ENCODE measurements at places on chromosomes 3 and 15.

GRCh38 chr3:140758791-140759444, 81.1 kb downstream of the TRIM42 start:
- DNase-seq: no peak

DNA sequence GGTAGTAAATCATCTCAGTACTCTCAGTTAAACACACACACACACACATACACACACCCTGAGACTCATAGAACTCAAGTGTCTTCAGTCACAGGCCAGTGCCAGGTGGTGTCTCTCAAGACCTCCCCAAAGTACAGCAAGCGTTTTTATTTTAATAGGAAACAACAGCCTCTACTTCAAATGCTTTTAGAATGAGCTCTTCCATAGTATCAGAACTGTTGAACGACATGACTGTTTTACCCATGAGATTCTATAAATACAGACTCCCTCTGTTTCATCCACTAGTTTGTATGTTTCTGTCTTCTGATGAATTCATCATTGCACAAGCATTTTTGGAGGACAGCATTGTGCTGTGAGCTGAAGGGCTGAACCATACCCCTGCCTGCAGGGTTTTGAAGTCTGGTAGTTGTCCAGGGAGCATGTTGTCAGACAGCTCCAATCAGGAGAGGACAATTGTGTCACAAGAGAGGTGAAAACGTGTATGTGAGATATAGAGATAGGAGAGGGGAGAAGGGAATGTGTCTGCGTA, 201.0 kb upstream of the BCL6 start:
- DNase-seq: no peak

DNA sequence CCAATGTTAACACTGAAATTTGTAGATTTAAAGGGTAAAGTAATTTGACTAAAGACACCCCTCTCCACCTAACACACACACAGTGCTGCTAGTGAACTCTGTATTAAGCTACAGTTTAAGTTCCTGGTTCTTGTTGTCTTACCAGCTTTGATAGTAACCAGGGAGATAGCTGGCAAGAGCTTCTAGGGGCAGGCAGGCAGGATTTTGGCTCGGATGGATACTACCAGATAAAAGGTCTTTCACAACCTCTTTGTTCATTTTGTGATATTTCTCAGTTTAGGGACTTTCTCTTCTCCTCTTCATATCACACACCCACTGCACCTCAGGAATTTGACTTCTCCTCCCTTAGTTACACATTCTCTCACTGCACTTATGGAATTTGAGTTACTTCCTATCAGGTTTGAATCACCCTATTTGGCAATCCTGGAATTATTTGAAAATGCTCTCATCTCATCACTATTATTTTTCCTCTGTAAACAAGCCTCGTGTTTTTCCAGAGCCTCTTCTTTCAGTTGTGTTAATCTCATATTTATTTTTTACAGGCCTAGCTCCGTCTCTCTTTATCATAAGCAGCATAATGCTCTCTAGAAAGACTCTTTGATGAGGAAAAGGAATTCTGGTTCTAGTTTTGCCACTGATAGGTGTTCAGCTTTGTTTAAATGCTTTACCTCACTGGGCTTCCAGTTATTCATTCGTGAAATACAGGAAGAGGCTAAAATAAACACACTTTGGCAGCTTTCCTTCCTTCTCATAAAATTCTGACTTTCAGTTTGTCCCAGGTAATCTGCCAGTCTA, 23.0 kb upstream of the CLDN1 start:
- DNase-seq: peak; percentile 69

DNA sequence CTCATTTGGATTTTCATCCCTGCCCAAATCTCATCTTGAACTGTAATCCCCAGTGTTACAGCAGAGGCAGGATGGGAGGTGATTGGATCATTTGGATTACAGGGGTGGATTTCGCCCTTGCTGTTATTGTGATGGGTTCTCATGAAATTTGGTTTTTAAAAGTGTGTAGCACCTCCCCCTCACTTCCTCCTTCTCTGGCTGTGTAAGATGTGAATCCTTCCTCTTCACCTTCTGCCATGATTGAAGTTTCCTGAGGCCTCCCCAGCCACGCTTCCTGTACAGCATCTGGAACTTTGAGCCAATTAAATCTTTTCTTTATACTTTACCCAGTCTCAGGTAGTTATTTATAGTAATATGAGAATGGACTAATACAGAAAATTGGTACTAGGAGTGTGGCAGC, 316.8 kb downstream of the PLCL2 start:
- no peak for DNase-seq

DNA sequence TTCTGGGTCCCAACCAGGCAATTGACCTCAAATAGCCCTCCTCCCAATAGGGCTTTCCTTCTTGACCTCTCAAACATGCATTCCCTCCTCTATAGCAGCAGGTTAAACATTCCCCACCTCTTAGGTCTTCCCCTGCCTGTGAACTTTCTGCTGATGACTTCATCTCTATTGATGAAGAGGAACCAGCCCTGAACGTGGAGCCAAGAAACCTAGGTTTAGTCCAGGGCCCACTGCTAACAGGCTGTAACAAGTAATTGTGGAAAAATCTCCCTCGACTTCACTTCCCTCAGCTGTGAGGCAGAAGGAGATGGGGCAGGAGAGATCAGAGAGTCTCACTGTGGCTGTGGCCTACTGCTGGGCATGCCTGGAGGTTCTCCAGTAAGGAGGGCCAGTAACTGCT, 24.7 kb downstream of the ILDR1 start:
- no peak for DNase-seq

GRCh38 chr3:156264771-156265170, 144.4 kb downstream of the KCNAB1 start:
- no peak for DNase-seq

DNA sequence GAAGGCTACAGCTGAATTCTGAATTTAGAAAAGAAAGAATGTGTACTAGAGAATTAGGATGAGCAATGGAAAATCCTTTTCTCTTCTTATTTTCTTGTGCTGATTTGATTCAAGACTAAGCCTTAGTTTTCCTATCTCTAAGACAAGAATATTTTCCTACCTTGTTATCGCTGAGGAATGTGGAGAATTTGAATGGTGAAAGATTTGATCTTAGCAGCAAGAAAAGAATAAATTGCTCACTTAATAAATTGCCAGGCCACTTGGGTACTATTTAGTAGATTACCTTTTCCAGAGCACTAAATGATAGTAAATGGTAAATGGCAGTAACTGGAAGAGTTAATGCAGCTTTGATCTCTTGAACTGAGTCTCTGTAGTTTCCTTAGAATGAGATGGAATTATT, 145.7 kb upstream of the MEIS2 start:
- no peak for DNase-seq

- no peak for DNase-seq
Measured at GRCh38 chr3:53493595-53493962, 832 bp upstream of the CACNA1D start.

DNA sequence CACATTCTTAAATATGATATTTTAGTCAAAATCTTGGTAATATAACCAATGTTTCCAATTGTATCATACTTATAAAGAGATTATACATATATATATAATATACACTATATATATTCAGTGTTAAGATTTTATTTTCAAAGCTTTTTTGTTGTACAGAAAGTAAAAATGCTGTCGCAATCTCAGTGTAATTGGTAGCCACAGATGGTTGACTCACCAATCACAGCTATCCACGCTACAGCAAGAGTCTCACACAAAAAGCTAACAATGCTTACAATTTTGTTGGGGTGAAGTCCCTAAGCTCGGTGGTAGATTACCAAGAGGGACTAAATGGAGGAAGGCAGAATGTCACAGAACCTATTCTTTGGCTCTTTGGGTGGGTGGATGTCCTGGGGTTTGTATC, 16.9 kb upstream of the CFAP161 start:
- no peak for DNase-seq

DNA sequence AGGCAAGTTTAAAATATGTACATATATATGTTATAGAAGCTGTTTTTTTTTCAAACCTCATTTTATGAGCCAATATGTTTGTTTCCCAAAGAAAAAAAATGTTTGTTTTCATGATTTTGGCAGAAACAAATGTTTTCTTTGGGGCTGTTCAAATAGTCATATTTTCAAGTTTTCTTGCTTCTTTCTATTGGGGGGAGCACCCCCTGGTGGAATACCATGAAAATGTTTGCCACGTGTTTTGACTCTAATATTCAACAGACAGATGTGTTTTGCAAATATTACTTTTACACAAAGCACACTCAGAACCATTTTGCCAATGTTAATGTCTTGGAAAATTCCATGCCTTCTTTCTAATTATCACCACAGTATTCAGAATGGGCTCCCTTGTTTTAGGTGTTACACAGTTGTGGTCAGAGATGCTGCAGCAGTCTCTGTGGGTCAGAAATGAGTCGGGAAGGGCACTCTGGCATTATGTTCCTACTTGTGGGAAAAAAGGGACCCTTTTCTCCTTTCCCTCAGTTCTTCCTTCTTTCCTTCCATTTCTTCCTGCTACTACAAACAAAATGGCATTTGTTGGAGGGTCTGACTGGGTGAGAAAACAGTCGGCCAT, 817.0 kb downstream of the TUSC7 start:
- no peak for DNase-seq

DNA sequence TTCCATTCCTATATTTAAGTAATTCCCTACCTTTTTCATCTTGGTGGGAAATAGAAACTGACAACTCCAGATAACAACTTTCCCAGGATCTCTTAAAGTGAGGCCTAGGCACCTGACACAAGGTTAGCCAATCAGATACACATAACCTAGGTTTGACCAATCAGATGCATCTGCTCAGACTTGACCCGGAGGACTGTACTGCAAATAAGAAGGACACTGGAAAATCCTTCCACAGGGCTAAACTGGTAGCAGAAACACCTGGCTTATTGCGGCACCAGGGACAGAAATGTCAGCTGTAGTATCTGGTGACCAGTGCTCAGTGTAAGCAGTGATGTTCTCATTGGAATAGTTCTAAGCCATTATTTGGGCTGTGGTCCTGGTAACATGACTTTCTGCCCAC, 204.5 kb upstream of the SLCO3A1 start:
- no peak for DNase-seq

- no peak for DNase-seq
Measured at GRCh38 chr15:86135041-86135440, 55.4 kb downstream of the AGBL1 start.

DNA sequence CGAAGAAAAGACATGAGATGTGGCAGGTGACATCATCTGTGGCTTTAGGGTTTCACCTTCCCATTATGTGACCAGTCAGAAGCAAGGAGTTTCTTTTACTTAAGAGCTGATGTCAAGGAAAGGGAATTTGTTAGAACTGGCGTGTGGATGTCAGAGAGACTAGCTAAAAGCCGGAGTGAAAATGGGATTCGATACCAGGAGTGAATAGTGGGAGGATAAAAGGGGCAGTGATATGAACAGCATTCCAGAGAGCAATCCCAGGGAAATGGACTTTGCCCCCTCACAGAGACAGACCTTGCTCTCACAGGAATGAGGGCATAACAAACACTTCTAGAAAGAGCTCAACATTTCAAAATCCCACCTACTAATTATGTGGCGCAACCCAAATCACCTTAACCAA, 5.9 kb upstream of the FMN1 start:
- no peak for DNase-seq

- no peak for DNase-seq
Measured at GRCh38 chr3:38454884-38455638, 1.4 kb downstream of the ACVR2B start.

DNA sequence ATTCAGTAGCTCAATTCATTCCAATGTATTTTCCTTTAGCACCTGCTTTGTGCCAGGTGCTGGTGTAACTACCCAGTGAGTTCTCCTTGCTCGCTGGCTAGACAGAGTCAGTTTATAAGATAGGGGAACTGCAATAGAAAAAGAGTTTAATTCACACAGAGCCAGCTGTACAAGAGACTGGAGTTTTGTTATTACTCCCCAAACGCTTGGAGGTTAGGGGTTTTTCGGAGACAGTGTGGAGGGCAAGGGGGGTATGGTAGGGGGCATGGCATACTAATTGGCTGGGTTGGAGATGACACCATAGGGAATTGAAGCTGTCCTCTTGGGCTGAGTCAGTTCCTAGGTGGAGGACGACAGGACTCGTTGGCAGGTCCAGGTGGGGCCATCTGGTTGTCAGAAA, 5.4 kb upstream of the CFAP91 start:
- DNase-seq: no peak

- no peak for DNase-seq
Measured at GRCh38 chr15:33182278-33182905, 12.1 kb downstream of the FMN1 start.

DNA sequence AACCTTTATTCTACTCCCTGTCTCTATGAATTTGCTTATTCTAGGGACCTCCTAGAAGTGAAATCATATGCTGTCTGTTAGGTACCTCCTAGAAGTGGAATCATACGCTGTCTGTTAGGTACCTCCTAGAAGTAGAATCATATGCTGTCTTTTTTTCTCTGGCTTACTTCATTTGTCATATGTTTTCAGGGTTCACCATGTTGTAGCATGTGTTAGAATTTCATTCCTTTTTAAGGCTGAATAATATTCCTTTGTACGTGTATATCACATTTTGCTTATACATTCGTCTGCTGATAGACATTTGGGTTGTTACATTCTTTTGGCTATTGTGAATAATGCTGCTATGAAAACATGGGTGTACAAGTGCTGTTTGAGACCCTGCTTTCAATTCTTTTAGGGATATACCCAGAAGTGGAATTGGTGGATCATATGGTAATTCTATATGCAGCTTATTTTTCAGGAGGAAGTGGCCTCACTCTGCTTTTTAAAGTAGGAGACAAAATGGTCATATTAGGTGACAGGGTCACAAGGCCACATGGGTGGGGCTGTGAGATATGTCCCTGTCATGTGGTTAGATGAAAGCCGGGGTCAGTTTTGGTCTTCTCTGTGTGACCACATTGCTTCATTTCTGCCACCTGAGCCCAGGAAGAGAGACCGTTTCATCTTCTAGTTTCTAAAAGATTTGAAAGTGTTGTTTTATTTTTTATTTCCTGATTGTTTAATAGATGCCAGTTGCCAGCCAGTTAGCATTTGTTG, 76.7 kb downstream of the FLNB start:
- DNase-seq: no peak
